Activated T-cell treated with anti-CD3 and anti-CD28 coated beads, Interleukin-2, amount 50 U/mL, for 72 hours (primary cell): ENCODE measurements at places on chromosomes 5 and 9. TPM values are rescaled to one million over a fixed set of nuclear protein-coding genes. Genes with fewer than 3 reads are reported as not detected.
A peak's percentile ranks its signal among the peaks of the same experiment; 100 is the strongest.

Gene PCDH1
- total RNA-seq, result not detected

Gene PAEP
- total RNA-seq, result not detected

Gene WDR38
- total RNA-seq, result not detected

GRCh38 chr5:40134883-40135520 is 544.7 kb upstream of the PTGER4 start:
- H3K27me3 ChIP-seq, result no peaks in the 10 kb centered on the region
- no peak overlapping the region for H3K27ac ChIP-seq
- no peaks in the 10 kb centered on the region for H3K4me1 ChIP-seq
- no peak overlapping the region for H3K4me3 ChIP-seq

DNA sequence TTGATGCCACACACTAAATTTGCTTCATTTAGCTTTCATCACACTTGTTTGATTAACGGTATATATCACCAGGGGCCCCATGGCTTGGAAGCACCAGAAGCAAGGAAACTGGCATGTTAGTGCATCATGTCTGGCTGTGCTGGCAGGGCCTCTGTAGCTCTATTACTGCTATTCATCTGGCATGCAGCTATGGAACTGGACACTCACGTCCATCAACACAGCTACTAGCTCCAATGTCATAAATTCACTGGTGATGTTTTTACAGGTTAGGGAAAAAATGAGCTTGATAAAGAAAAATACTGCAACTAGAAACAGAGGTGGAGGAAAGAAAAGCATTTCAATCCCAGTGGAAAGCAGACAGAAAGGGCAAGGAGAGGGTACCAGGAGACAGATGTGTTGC is 343.2 kb downstream of the DEPDC1B start:
- H3K4me1 ChIP-seq, result no peaks in the 10 kb centered on the region
- no peaks in the 10 kb centered on the region for H3K27me3 ChIP-seq
- no peaks in the 10 kb centered on the region for H3K36me3 ChIP-seq
- no peak for DNase-seq
- H3K27ac ChIP-seq, result no peak overlapping the region

DNA sequence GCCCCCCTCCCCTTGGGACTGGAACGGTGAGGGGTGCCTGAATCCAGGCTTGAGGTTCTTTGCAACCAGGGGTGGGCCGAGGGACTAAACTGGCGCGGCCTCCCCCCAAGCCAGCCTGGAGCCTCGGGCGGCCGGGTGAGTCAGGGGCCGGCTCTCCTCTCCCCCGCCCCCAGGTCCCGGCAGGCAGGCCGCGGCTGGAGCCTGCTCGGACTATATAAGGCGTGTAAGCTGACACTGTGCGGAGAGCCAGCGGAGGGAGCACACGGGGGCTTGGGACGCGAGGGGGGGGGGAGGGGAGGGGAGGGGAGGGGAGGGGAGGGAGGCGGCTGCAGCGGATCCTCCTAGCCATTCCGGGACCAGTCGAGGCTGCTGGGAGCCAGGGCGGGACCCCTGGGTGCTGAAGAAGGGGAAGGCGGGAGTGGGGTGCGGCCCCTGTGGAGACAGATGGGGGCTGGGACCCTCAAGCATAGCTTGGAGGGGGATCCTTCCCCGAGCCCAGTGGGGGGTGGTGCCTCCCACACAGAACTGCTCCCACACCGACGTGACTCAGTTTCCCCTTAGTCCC is 595 bp downstream of the PDLIM7 start:
- no peak overlapping the region for H3K27ac ChIP-seq
- H3K4me3 ChIP-seq, result peak overlapping the region; percentile 85
- H3K27me3 ChIP-seq, result peaks cover 25% of the 10 kb centered on the region

- peaks cover 3% of the 10 kb centered on the region for H3K36me3 ChIP-seq
- peak; percentile 50 for DNase-seq
- H3K27me3 ChIP-seq, result no peaks in the 10 kb centered on the region
- peak overlapping the region; percentile 55 for H3K27ac ChIP-seq
These were observed 851 bp upstream of the ZDHHC12 start for GRCh38 chr9:128724744-128725211.

DNA sequence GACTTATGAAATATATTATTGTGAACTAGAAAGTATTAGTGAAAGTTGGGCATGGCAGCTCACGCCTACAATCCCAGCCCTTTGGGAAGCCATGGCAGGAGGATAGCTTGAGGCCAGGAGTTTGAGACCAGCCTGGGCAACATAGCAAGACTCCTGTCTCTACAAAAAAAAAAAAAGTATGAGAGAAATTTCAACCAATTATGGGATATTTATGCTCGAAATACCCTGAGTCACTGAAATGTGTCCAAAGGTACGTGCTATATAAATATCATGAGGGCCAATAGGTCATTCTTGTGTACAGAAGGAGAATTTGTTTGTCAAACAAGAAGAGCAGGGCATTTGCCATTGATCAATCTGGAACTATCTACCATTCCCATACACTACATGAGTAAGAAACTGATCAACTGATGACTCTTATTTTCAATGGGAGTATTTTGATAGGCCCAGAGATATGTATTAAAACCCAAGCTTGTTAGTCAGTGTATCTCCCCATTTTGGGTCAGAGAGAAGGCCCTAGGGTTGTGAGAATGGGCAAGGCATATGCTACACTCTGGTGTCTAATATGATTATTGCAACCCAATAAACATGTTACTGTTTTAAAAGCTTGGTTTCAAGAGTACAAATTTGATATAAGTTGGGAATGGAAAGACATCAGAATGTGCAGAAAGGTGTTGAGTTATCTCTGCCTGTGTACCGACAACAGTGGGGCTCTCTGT is 21.7 kb upstream of the HOMER1 start:
- no peaks in the 10 kb centered on the region for H3K27me3 ChIP-seq
- H3K4me3 ChIP-seq, result no peak overlapping the region
- H3K4me1 ChIP-seq, result no peaks in the 10 kb centered on the region

DNA sequence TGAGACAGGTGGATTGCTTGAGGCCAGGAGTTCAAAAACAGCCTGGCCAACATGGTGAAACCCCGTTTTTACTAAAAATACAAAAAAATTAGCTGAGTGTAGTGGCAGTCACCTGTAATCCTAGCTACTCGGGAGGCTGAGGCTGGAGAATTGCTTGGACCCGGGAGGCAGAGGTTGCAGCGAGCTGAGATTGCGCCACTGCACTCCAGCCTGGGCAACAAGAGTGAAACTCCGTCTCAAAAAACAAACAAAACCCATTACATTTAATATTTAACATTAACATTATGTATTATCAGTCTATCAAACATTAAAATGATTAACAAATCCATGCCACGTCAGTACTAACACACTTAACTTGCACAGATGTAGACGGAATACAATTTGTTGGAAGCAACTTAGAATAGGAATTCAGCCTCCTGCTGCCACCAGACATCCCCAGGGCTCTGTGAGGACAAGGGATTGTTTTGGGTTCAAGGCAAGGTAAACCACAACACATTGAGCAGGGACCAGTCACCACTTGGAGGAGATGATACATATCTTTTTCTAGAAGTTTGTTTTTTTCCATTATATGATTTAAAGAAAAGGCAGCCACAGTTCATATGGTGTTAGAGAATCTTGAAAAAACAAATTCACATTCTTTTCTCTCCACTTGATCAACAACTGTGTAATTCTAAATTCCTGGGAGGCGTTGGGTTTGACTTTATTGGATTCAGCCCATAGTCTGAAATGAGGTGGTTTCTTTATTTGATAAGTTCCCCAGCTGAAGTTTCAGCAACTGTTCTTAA is 104.1 kb upstream of the BASP1 start:
- no peak overlapping the region for H3K27ac ChIP-seq
- H3K36me3 ChIP-seq, result no peaks in the 10 kb centered on the region
- H3K4me3 ChIP-seq, result no peak overlapping the region
- peaks cover 5% of the 10 kb centered on the region for H3K27me3 ChIP-seq
- no peak for DNase-seq
- no peaks in the 10 kb centered on the region for H3K4me1 ChIP-seq

DNA sequence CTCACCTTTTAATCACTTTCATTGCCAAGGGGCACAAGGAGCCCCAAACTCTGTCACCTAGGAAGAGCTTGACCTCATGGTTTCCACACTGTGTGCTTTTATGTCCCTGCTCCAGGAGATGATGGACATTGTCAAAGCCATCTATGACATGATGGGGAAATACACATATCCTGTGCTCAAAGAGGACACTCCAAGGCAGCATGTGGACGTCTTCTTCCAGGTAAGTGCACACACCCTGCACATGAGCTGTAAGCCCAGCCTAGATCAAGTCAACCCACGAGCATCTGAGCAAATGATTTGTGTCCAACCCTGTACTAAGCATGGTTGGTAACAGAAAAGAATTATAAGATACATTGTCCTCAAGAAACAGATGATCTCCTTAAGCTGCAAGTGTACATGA is 50.8 kb upstream of the GABRP start:
- no peak overlapping the region for H3K27ac ChIP-seq
- no peak for DNase-seq
- H3K36me3 ChIP-seq, result no peaks in the 10 kb centered on the region
- H3K4me3 ChIP-seq, result no peak overlapping the region
- H3K27me3 ChIP-seq, result peaks cover 12% of the 10 kb centered on the region

GRCh38 chr5:135195270-135195608 is 161.2 kb upstream of the PITX1 start:
- no peaks in the 10 kb centered on the region for H3K36me3 ChIP-seq
- peaks cover 5% of the 10 kb centered on the region for H3K4me1 ChIP-seq
- H3K4me3 ChIP-seq, result no peak overlapping the region
- peaks cover 57% of the 10 kb centered on the region for H3K27me3 ChIP-seq
- no peak overlapping the region for H3K27ac ChIP-seq

- peaks cover 27% of the 10 kb centered on the region for H3K4me1 ChIP-seq
- H3K27me3 ChIP-seq, result no peaks in the 10 kb centered on the region
- H3K4me3 ChIP-seq, result no peak overlapping the region
- no peak for DNase-seq
- H3K27ac ChIP-seq, result no peak overlapping the region
These were observed 39.7 kb upstream of the SPRY4 start for GRCh38 chr5:142364251-142365145.

- DNase-seq, result no peak
- H3K27me3 ChIP-seq, result no peaks in the 10 kb centered on the region
- H3K36me3 ChIP-seq, result no peaks in the 10 kb centered on the region
- no peak overlapping the region for H3K4me3 ChIP-seq
These were observed 152.5 kb downstream of the TRIO start for GRCh38 chr5:14295610-14296009.

DNA sequence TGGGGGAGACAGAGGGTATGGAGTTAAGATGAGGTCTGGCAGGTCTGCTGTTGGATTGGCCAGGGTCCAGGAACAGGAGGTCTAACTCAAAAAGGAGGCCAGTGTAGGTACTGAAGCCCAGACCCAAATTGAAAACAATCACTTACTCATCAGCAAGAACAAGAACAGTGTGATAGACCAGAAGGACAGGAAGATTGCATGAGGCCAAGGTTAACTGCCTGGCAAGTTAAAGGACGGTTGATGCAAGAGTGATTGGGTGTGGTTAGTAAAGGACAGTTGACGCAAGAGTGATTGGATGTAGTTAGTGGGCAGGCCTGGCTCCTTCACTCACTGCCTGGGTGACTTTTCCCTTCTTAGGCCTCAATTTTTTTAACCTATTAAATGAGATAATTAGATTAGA is 132.6 kb downstream of the PDZD2 start:
- no peaks in the 10 kb centered on the region for H3K36me3 ChIP-seq
- no peaks in the 10 kb centered on the region for H3K27me3 ChIP-seq
- DNase-seq, result no peak
- H3K4me1 ChIP-seq, result no peaks in the 10 kb centered on the region
- no peak overlapping the region for H3K27ac ChIP-seq

GRCh38 chr9:31799953-31800609 is 584.4 kb upstream of the ACO1 start:
- no peak overlapping the region for H3K27ac ChIP-seq
- no peaks in the 10 kb centered on the region for H3K27me3 ChIP-seq
- no peaks in the 10 kb centered on the region for H3K36me3 ChIP-seq
- no peak for DNase-seq
- H3K4me3 ChIP-seq, result no peak overlapping the region
- peaks cover 5% of the 10 kb centered on the region for H3K4me1 ChIP-seq

DNA sequence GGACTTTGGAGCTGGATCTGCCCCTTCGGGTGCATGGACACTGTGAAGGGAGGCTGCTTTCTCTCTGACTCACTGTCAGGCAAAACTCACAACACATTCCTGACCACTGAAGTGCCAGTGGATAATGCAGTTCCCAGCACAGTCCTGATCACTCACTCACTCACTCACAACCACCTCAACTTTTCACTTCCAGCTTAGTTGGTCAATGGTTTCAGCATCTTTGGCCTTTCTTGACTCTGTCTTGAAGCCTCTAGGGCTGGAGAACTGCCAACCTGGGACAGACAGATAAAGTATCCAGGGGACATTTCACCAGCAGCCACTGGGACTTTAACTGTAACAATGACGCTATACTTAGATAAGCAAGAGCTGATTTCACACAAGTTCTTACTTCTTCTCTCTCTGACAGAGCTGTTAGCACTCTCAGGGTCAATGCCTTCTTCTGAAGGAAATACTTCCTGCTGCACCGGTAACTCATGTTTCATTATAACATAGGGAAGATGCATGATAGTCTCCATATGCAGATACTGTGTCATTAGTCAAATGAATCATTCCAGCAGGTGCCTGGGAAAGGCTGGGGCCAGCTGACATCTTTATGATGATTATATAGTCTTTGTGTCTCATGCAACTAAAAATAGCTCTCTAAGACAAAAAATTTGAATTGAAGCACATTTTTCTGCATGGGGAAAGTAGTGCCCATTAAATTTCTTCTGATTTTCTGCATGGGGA is 499.0 kb downstream of the SEMA5A start:
- H3K4me3 ChIP-seq, result no peak overlapping the region
- no peaks in the 10 kb centered on the region for H3K27me3 ChIP-seq
- H3K27ac ChIP-seq, result no peak overlapping the region
- DNase-seq, result no peak
- no peaks in the 10 kb centered on the region for H3K4me1 ChIP-seq

DNA sequence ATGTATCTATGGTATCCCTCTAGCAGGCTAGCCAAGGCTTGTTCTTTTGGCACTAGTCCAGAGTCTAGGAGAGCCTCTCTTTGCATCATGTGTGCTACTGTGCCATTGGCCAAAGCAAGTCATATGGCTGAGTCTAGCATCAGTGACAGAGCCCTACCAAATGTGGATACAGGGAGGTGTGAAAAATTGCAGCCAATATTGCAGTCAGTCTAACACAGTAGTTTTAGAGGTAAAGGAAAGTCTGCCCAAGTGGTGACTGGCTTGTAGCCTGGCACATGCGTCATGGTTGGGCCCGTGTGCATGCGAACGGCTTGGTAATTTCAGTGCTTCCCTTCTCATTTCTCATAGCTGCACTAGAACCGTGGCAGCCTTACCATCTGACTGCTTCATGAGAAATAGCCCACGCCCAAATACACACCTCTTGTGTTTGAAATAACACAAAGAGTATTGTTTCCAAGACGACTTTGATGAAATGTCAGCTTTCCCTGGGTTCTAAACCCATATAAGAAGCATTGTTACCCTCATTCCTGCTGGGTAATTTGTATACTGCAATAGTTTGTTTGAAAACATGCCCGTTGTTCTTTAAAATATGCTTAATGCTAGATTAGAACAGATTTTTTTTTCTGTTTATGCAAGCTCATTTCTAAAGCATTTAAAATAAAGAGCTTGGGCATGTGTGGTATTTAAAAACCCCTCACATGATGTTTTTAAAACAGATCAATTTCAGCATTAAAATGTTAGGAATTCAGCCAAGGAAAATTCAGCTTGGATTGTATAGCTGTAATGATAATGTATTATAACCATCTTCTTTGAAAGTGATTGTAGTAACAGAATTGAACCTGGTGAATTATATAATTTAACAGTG is 113.2 kb downstream of the TLE4 start:
- no peak overlapping the region for H3K27ac ChIP-seq
- peaks cover 19% of the 10 kb centered on the region for H3K4me1 ChIP-seq
- H3K27me3 ChIP-seq, result no peaks in the 10 kb centered on the region
- no peak for DNase-seq

GRCh38 chr5:54212331-54212730 is 98.0 kb downstream of the ARL15 start:
- no peak overlapping the region for H3K27ac ChIP-seq
- H3K4me1 ChIP-seq, result peaks cover 4% of the 10 kb centered on the region
- no peak overlapping the region for H3K4me3 ChIP-seq
